ENCODE measurements at places on chromosomes 7 and 10.
A peak's percentile ranks its signal among the peaks of the same experiment; 100 is the strongest.

DNA sequence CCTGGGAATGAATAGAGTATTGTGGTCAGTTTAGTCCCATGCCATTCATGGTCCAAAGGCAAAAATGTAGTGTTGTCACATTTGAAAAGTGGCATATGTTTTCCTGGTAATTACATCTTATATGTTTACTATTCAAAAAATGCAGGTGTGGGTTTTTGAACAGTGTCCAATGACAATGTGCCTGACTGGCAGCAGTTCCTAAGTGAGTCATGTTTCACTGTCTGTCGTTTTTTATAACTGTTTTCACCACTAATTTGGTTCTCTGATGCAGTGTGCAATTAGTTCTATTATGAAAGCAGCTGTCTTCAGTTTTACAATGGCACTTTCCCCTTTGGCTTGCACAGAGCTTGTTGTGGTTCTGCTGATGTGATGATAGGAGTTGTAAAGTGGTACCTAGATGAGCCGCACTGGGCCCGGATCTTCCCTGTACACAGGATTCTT lies 162.3 kb downstream of the SEM1 start:
- DNase-seq = no peak

DNA sequence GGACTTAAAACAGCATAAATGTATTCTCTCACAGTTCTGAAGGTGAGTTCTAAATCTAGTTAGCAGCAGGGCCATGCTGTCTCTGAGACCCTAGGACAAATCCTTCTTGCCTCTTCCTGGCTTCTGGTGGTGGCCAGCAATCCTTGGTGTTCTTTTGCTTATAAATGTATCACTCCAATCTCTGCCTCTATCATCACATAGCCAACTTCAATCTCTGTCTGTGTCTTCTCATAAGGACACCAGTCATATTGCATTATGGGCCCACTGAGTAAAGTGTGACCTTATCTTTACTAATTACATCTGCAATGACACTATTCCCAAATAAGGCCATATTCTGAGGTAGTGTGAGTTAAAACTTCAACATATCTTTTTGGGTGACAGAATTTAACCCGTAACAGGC lies 778.9 kb downstream of the KCNMA1 start:
- no peak for DNase-seq

DNA sequence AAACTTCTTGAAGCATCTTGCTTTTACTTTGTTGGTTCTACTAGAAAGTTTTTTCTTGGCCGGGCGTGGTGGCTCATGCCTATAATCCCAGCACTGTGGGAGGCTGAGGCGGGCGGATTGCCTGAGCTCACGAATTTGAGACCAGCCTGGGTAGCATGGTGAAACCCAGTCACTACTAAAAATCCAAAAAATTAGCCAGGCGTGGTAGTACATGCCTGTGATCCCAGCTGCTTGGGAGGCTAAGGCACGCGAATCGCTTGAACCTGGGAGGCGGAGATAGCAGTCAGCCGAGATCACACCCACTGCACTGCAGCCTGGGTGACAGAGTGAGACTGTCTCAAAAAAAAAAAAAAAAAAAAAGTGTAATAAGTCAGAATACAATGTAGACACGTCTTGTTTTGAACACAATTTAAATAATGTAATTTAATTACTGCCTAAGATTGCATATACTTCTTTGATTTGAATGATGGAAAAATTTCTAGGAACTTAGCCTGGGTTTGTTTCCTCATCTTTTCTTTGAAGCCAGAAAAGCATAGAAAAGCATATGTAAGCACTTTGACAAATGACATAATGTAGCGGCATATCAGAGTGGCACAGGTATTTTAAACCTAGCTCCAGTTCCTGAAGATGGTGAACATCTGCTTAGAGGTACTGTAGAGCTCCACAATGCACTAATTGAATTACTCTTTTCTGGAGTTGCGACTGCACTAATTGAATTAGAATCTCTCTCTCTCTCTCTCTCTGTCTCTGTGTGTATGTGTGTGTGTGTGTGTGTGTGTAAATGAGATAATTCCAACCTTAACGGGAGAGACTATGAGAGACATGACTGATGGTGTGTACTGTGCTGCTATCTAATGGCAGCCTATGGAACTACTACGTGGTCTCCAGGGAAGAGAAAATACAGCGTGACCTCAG lies 87.8 kb downstream of the BTRC start:
- DNase-seq = peak; percentile 61

DNA sequence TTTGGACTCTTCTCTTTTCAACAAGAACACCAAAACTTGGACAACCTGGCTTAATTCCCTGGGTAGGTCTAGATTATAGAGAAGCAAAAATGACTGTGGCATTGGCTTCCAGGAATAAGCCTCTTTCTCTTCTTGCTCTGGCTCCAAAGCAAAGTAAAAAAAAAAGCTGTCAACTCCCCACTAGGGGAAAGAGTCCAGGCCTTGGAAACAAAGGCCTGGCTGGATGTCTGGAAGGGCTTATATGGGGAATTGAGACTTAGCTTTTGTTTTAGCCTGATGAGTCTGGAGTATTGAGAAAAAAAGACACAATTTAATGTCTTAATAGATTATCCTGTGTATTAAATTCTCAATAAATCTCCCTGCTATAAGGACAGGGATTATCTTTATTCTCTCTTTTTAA lies 300.6 kb downstream of the SORCS3 start:
- no peak for DNase-seq

DNA sequence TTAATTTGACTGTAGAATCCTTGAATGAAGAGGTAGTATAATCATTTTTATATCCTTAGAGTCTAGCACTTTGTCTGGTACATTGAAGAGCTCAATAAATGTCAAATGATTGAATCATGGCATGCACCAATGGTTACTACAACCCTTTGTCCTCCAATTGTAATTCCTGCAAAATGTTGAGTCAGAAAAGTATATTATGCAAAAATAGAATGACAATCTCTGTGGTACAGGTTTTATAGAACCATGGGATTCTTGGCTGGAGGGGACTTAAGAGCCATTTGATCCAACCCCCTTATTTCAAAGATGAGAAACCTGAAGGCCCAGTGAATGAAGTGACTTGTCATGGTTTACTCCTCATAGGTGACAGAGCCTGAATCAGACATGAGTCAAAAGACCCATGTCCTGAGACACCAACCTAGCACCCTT lies 30.9 kb upstream of the SMKR1 start:
- no peak for DNase-seq

GRCh38 chr7:86320341-86320740 lies 323.4 kb upstream of the GRM3 start:
- no peak for DNase-seq

GRCh38 chr7:155701972-155702544 lies 57.6 kb downstream of the RBM33 start:
- DNase-seq = no peak

- peak; percentile 9 for DNase-seq
Observed at GRCh38 chr7:81187753-81188152, 268.9 kb upstream of the SEMA3C start.

- peak; percentile 20 for DNase-seq
Observed at GRCh38 chr7:95772771-95773581, 622 bp downstream of the DYNC1I1 start.

DNA sequence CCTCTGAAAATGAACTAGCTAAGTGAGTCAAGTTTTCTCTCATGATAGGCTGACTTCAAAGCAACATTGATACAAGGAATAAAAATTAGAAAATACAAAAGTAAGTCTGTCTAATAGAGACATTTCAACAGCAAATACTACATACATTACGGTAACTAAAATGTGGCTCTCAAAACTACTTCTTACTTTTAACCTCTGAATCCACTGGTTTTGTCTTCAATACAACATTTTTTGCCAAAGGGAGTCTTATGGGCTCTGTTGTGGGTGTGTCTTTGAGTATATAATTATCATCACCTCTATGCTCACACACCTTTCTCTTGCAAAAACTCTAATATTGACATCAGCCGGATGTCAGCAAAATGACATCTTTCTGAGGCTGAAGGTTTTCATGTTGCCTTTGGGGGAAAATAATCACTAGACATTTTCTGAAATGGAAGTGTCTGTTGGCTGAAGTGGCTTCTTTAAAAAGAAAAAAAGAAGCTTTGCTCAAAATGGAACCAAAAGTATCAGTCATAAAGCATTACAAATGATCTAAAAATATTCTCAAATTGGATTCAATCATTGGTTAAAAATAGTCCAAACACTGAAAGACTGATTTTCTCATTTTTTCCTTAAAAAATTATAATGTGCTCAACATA lies 41.8 kb upstream of the FAM133B start:
- no peak for DNase-seq

DNA sequence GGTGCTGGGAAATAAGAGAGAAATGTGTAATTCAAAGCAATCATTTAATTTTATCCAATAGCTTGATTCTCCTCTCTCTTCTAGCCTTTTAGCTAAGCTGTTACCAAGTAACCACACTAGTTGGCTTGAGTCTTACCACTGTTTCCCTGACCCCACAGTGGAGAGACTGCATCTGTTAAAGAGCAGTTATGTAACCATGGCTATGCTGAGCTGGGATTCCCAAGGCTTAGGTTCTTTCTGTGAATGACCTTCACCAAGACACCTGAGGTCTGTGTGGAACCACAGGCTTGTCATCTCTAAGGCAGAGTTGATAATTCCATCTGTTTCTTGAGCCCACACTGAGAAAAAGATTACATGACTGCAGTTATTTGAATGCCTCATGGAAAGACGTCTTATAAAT lies 47.7 kb upstream of the ATRNL1 start:
- no peak for DNase-seq

GRCh38 chr10:107480781-107481180 lies 316.3 kb upstream of the SORCS1 start:
- no peak for DNase-seq

GRCh38 chr7:113959910-113960309 lies 41.1 kb upstream of the PPP1R3A start:
- no peak for DNase-seq

- DNase-seq = no peak
Observed at GRCh38 chr7:106999023-106999422, 45.5 kb upstream of the PRKAR2B start.

DNA sequence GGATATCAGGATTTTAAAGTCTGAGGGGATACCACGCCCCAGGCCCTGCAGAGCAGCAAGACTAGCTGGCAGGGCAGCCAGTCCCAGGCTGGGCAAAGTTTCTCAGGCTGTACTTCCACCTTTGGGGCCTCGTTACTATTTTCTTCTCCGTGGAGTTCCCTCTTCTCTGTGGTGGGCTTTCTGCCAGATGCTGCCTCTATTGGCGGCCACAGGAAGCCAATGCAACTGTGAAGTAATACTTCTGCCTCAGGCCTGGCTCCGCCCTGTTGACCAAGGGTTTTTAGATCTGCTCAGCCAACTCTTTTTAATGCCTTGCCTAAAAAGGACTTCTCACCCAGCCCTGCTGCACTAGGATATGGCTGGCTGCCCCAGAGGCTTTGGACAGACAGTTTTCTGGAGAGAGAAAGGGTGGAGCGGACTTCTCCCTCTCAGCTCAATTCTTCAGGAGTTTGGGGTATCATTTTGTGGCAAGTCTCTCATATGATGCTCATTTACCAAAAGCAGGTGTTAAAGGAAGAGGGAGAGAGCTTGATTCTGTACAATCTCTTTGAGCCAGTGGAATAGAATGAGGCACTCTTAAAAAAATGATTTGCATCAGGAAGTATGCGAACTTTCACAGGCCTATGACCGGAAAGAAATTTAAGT lies 67.4 kb downstream of the HHEX start:
- DNase-seq = peak; percentile 93

DNA sequence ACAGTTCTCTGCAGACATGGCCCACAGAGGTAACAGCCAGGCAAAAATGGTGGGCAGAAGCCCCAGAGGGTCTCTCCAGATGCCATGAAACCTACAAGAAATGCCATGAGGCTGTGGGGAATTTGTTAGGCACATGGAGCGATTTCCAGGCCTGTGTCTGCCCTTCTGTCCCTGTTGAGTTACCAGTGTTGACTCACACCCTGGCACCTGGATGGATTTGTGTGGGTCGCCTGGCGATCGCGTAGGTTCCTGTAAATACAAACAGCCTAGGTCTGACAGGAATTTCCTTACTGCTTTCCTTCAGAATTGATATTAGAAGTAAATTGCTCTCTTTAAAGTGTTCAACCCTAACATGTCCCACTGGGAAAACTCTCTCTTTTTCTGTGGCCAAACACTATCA lies 164.9 kb upstream of the EEPD1 start:
- DNase-seq = no peak

DNA sequence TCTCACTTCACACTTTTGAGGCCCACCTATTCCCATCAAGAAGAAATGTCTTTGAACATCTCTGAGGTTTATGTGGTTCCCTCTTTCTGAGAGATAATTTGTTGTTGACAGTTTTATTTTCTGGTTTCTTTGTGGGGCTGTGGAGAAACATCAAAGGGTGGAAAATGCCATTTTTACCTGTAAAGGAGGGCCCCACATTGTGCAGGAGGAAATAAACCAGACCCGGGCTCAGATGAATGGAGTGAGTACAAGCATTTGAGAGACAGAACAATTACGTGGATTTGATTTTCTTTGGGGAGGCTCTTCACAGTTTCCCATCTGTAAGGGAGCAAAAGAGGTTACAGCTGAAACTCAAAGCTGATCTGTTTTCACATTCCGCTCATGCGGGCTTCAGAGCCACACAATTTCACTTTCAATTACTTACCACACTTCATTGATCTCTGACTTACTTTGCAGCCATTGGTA lies 29.8 kb downstream of the ITPRIP start:
- no peak for DNase-seq
